Ascending aorta (tissue), 2 donors: ENCODE measurements at places on chromosomes 2 and 18. TPM values are rescaled to one million over a fixed set of nuclear protein-coding genes. Genes with fewer than 3 reads are reported as not detected.

The SPP2 gene
- total RNA-seq, result not detected

DNA sequence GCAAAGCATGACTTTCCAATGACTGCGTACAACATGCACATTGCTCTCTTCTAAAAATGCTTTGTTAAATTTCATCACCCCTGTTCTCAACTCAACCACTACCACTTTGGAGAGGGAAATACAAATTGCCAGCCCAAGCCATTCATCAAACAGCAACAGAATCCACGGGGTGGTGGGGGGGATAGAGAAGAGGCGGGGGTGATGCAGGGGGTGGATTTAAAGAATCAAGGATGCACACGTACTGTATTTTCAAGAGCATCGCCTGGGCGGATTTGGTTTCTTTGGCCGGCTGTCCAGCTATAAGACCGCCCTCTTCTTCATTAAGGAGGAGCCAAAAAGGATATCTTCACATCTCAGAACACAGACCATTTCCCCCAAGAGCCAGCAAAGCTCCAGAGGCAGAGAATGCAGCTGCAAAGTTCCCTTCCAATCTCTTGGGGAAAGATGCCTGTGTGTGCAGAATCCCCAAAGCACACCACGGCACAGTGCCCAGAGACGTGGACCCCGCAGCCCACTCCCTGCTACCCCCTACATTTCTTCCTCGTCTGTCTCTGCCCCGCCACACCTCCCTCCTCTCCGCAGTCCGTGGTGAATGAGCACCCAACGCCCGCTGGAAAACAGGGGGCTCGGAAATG, 977 bp downstream of the SLC8A1 start:
- H3K36me3 ChIP-seq, result no peaks in the 10 kb centered on the region
- H3K4me3 ChIP-seq, result peak overlapping the region; percentile 78
- H3K27ac ChIP-seq, result no peak overlapping the region
- peaks cover 2% of the 10 kb centered on the region for H3K4me1 ChIP-seq

DNA sequence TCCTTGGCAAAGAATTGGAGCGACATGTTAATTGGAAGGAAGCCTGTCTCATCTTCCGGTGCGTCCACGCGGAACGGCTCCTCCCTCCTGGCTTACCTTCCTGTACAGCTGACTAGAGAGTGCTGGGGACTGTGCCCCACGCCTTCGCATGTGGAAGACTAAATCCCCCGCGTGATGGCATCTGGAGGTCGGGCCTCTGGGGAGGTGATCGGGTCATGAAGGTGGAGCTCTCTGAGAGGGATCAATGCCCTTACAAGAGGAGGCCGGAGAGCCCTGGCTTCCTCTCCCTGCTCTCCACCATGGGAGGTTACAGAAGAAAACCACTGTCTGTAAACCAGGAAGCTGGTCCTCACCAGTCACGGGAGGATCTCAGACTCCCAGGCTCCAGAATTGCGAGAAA, 104.1 kb upstream of the OTOS start:
- H3K27ac ChIP-seq, result no peak overlapping the region
- no peaks in the 10 kb centered on the region for H3K36me3 ChIP-seq
- H3K4me1 ChIP-seq, result no peaks in the 10 kb centered on the region
- no peaks in the 10 kb centered on the region for H3K27me3 ChIP-seq

The RAB31 gene
- total RNA-seq, result 36.8 TPM
